Adrenal gland (tissue), 19 donors: ENCODE measurements at places on chromosomes 11 and 22.

DNA sequence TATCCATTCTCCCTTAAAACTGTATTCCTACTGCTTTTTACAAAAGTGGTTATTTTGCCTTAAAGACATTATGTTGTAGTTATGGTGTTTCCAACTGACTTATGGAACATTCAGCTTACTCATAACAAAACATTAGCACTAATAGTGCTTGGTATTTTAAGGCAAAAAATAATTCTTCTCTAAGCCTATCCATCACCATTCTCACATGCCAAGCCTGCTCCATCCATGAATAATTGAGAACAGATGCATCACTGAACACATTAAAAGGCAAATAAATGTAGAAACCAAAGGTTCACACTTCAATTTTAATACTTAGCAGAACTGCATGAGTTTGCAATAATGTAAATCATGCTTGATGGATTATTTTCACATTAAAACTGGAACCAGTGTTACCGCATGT, 42.3 kb upstream of the DDI1 start:
- H3K27me3 ChIP-seq: no peaks in the 10 kb centered on the region
- no peaks in the 10 kb centered on the region for H3K4me1 ChIP-seq
- DNase-seq: no peak

GRCh38 chr11:103397369-103397768, 288.1 kb downstream of the DYNC2H1 start:
- no peaks in the 10 kb centered on the region for H3K4me1 ChIP-seq
- no peak for DNase-seq
- no peak overlapping the region for H3K4me3 ChIP-seq
- H3K36me3 ChIP-seq: no peaks in the 10 kb centered on the region
- no peak overlapping the region for H3K27ac ChIP-seq

DNA sequence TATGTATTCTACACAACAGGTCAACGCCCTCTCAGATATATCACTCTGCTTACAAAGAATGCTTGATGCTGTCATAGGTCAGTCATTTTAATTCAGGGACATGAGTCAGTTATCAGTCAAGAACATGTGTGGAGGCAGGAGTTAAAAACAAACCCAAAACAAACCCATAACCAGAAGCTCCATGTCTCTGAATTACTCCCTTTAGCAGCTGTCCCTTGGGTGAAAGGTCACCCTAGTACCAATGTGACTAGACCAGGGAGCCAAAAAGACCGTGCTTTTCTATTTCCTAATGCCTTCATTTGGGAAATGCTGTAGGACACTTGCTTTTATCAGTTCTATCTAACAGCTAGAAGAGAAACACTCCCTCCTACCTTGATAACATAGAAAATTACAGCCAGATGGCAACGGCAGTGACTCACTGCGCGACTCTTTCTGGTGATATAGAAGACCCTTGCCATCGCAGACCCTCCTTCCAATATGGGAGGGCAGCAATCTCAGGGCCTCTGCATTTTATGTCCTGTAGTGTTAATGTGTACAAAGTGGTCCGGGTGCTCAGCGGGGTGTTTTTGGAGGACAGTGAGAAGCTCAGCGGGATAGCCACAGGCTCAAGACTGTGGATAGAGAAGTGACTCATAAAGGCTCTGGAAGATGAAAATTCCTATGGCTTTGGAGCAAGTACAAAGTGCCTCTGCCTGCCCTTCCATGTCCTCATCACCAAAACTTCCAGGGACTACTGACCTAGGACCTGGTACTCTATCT, 24.8 kb downstream of the APOL5 start:
- no peak overlapping the region for H3K4me3 ChIP-seq
- no peak for DNase-seq
- no peaks in the 10 kb centered on the region for H3K27me3 ChIP-seq
- peaks cover 20% of the 10 kb centered on the region for H3K4me1 ChIP-seq

DNA sequence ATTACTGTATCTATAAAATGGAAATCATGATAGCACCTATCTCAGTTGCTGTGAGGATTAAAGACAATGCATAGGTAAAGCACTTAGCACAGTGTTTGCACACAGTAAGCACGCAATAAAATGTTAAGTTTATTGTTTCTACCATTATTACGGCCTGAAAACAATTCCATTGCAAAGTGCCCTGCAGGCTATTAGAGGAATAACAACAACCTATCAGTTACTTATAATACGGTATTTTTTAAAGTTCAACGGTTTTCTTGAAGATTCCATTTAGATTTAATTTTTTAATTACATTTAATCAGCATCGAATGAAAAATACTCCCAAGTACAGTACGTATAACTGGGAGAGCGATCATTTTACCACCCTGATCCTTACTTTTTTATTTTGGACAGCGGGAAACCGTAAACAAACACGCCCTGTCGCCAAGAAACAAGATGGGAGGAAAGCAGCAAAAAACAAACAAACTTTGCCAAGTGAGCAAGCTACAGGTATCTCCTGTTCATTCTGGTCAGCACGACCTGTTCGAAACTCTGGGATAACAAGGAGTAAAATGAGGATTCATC, 893 bp downstream of the SLC36A4 start:
- peak overlapping the region; percentile 99 for H3K27ac ChIP-seq
- no peak overlapping the region for H3K4me3 ChIP-seq
- H3K27me3 ChIP-seq: no peaks in the 10 kb centered on the region
- DNase-seq: no peak
- H3K36me3 ChIP-seq: no peaks in the 10 kb centered on the region

GRCh38 chr11:78828676-78829075, 254.0 kb upstream of the NARS2 start:
- H3K27ac ChIP-seq: peak overlapping the region; percentile 81
- peaks cover 4% of the 10 kb centered on the region for H3K4me1 ChIP-seq
- no peaks in the 10 kb centered on the region for H3K36me3 ChIP-seq
- H3K4me3 ChIP-seq: no peak overlapping the region
- DNase-seq: peak; percentile 29
- no peaks in the 10 kb centered on the region for H3K27me3 ChIP-seq

- H3K27ac ChIP-seq: no peak overlapping the region
- no peaks in the 10 kb centered on the region for H3K4me1 ChIP-seq
- no peaks in the 10 kb centered on the region for H3K27me3 ChIP-seq
- peak; percentile 19 for DNase-seq
- no peaks in the 10 kb centered on the region for H3K36me3 ChIP-seq
- no peak overlapping the region for H3K4me3 ChIP-seq
Measured at GRCh38 chr11:117273550-117274289, 17.4 kb upstream of the BACE1-AS start.

- no peak for DNase-seq
- H3K36me3 ChIP-seq: no peaks in the 10 kb centered on the region
- peaks cover 43% of the 10 kb centered on the region for H3K4me1 ChIP-seq
- peak overlapping the region; percentile 50 for H3K27ac ChIP-seq
- no peak overlapping the region for H3K4me3 ChIP-seq
- no peaks in the 10 kb centered on the region for H3K27me3 ChIP-seq
Measured at GRCh38 chr22:26559961-26560575, 29.9 kb downstream of the TPST2 start.

DNA sequence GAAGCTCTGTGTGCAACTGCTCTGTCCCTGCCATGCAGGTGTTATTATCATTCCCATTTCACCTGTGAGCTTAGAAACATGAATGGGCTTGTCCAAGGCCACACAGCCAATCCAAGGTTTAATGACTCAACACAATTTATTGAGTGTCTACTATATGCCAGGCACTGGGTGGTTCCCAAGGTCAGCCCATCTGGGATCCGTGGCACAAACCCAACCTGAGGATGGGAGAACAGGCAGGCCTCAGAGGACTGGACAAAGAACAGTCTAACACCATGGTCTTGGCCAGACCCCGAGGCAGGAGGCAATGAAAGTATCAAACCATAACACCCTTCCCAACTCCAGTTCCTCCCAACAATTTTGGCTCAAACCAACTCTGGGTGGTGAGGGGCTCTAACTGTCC, 15.7 kb downstream of the SPATA19 start:
- no peaks in the 10 kb centered on the region for H3K36me3 ChIP-seq
- no peak overlapping the region for H3K27ac ChIP-seq
- H3K4me3 ChIP-seq: no peak overlapping the region
- no peak for DNase-seq
- H3K27me3 ChIP-seq: no peaks in the 10 kb centered on the region
- no peaks in the 10 kb centered on the region for H3K4me1 ChIP-seq
